Mesendoderm (in vitro differentiated cells): ENCODE measurements at places on chromosomes 1 and 21.

GRCh38 chr1:19651141-19651737 lies 7.1 kb downstream of the NBL1 start:
- no peaks in the 10 kb centered on the region for H3K36me3 ChIP-seq
- H3K27me3 ChIP-seq, result no peaks in the 10 kb centered on the region
- no peak overlapping the region for H3K27ac ChIP-seq

- peaks cover 1% of the 10 kb centered on the region for H3K4me1 ChIP-seq
- no peaks in the 10 kb centered on the region for H3K27me3 ChIP-seq
- no peak overlapping the region for H3K4me3 ChIP-seq
- H3K36me3 ChIP-seq, result no peaks in the 10 kb centered on the region
- DNase-seq, result peak; percentile 48
- no peak overlapping the region for H3K27ac ChIP-seq
These were observed 21.5 kb upstream of the SMYD2 start for GRCh38 chr1:214259353-214259977.

DNA sequence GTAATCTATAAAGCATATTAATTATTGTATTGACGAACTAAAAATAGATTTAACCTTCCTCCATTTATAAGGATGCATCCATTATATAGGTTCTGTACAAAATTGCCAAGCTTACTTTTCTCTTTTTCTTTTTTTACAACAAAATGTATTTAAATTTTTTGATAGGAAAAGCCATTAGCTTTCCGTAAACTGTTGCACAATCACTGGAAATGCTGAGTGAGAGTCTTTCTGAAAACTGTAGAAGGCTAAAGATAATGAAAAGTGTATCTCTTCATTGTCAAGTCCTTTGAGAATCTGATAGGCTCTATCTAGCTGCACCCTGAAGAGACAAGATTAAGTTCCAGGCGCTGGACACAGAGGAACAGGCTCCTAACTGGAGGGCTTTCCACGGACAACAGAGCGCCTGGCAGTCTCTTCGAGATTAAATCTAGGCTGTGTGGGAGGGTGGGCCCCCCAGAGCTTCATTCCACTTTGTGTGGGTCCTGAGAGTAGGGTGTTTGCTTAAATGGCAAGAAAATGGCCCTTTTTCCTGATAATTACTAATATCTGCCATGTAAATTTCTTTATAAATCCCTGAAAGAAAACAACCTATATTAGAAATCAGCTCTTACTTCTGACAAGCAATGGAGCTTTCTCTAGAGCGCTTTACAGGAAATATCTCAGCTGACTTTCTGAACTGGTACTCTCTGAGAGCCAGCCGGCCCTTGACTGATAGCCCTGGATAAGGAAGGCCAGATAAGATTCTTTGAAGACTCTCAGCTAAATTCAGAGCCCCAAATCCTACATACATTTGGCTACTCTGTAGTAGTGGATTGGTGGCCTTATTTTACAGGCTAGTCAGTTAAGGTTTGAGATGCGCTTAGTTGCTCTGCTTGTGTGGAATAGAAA lies 108.3 kb downstream of the FMN2 start:
- DNase-seq, result peak; percentile 92
- H3K27me3 ChIP-seq, result no peaks in the 10 kb centered on the region
- H3K4me3 ChIP-seq, result no peak overlapping the region
- H3K27ac ChIP-seq, result peak overlapping the region; percentile 73
- no peaks in the 10 kb centered on the region for H3K36me3 ChIP-seq
- no peaks in the 10 kb centered on the region for H3K4me1 ChIP-seq

DNA sequence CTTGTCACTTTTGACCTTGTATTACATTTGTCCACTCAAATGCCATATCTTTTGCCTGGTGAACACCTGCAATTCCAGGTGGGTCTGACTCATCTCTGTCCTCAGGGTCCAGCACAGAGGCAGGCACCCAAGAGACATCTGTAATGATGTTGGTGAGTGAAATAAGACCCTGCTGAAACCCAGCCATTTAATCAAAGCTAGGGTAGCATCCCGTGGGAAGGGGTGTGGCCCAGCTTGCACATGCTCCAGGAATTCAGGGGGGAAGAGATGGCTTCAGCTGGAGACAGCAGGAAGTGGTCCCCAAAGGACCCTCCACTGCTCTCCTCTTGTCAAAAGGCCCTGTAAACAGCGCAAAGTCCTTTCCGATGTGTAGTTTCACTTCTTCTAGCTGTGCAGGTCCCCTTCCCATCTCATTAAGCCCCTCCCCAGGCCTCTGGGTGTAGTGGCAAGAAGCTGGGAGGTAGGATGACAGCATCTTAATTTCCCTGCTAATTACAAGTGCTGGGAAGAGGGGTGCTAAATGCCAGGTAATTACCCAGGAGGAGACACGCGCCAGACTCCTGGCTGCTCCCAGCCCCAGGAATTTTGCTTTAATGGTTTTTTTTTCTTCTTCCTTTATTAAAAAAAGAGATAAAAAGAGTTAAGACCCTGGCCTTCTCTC lies 54.4 kb upstream of the TRABD2B start:
- peak; percentile 91 for DNase-seq
- no peaks in the 10 kb centered on the region for H3K36me3 ChIP-seq
- peaks cover 36% of the 10 kb centered on the region for H3K4me1 ChIP-seq
- no peaks in the 10 kb centered on the region for H3K27me3 ChIP-seq
- H3K27ac ChIP-seq, result peak overlapping the region; percentile 39
- no peak overlapping the region for H3K4me3 ChIP-seq

GRCh38 chr21:25676451-25676850 lies 37.4 kb downstream of the JAM2 start:
- DNase-seq, result no peak
- no peaks in the 10 kb centered on the region for H3K27me3 ChIP-seq
- no peak overlapping the region for H3K4me3 ChIP-seq
- no peak overlapping the region for H3K27ac ChIP-seq
- H3K36me3 ChIP-seq, result no peaks in the 10 kb centered on the region

GRCh38 chr1:179831852-179832699 lies 45.5 kb downstream of the TOR1AIP2 start:
- H3K27ac ChIP-seq, result no peak overlapping the region
- H3K27me3 ChIP-seq, result no peaks in the 10 kb centered on the region
- H3K4me1 ChIP-seq, result no peaks in the 10 kb centered on the region

DNA sequence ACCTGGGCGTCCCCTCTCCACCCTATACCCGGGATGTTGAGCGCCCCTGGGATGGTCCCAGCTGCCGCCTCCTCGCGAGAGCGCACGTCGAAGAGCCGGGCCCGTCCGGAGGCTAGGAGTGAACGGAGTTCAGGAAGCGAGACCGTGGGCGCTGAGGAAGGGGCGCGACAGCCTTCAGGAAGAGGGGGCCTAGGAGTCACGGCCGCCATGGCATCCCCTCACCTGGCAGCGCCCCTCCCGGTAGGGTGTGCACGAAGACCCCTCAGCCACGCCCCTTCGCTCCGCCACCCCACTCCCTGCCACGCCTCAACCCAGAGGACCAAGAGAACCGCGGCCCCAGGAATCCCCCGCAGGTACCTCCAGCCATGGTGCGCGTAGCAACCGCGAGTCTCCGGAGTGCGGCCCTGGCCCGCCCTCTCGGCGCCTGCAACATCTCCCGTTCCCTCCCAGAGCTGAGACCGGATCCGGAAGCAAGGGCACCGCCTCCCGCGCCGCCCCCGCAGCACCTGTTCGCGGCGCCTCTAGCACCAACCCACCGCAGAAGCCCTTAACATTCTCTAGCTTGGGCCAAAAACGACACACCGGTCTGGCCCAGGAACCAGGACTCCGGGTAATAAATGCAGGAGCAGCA lies at the start of gene TSTD1:
Gene TSTD1 (minus strand): TSS at position 442 of the 631 bp plus-strand sequence. CDS start 75 bp downstream, at position 367.
- peak; percentile 86 for DNase-seq
- peak within 1 kb of the TSS; percentile 5 for H3K27ac ChIP-seq
- peaks cover 3% of the 10 kb centered on the region for H3K4me1 ChIP-seq

GRCh38 chr1:228397966-228398365 lies 8.7 kb downstream of the TRIM11 start:
- no peak overlapping the region for H3K4me3 ChIP-seq
- H3K27ac ChIP-seq, result no peak overlapping the region
- H3K27me3 ChIP-seq, result no peaks in the 10 kb centered on the region
- no peak for DNase-seq
- H3K4me1 ChIP-seq, result no peaks in the 10 kb centered on the region
- peaks cover 11% of the 10 kb centered on the region for H3K36me3 ChIP-seq

GRCh38 chr1:168234846-168235547 lies 9.2 kb downstream of the SFT2D2 start:
- no peaks in the 10 kb centered on the region for H3K36me3 ChIP-seq
- H3K27ac ChIP-seq, result no peak overlapping the region
- H3K4me1 ChIP-seq, result no peaks in the 10 kb centered on the region
- DNase-seq, result peak; percentile 82
- no peak overlapping the region for H3K4me3 ChIP-seq

GRCh38 chr1:164971921-164972415 lies 384.5 kb downstream of the LMX1A start:
- no peak overlapping the region for H3K27ac ChIP-seq
- DNase-seq, result no peak
- no peaks in the 10 kb centered on the region for H3K27me3 ChIP-seq
- peaks cover 2% of the 10 kb centered on the region for H3K4me1 ChIP-seq

DNA sequence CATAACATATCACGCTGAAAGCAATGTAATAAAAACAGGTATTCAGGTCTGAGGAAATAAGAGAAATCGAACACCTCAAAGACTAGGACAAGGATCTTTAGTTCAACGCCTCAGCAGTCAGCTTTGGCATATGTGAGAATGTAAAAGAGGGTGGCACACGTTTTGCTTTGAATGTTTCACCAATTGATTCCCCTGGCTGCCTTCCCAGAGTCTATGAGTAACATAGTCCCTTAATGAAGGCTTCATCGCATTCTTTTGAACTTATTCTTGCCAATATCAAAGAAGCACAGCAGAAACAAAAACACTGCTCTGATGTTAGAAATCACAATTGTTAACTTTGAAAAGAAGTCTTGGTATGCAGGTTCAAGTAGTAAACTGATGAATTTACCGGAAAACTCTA lies 764.8 kb downstream of the ADGRL2 start:
- no peaks in the 10 kb centered on the region for H3K36me3 ChIP-seq
- no peaks in the 10 kb centered on the region for H3K27me3 ChIP-seq
- H3K4me3 ChIP-seq, result no peak overlapping the region
- no peak overlapping the region for H3K27ac ChIP-seq

- H3K27me3 ChIP-seq, result no peaks in the 10 kb centered on the region
- no peak overlapping the region for H3K27ac ChIP-seq
These were observed 261.5 kb upstream of the VAMP3 start for GRCh38 chr1:7509598-7509997.

- H3K27ac ChIP-seq, result no peak overlapping the region
- H3K36me3 ChIP-seq, result no peaks in the 10 kb centered on the region
- H3K4me3 ChIP-seq, result no peak overlapping the region
- H3K4me1 ChIP-seq, result peaks cover 2% of the 10 kb centered on the region
- no peaks in the 10 kb centered on the region for H3K27me3 ChIP-seq
These were observed 2.4 kb upstream of the TMEM125 start for GRCh38 chr1:43267291-43267805.

GRCh38 chr1:80498673-80499072 lies 1302.1 kb upstream of the ADGRL2 start:
- H3K36me3 ChIP-seq, result no peaks in the 10 kb centered on the region
- H3K27me3 ChIP-seq, result no peaks in the 10 kb centered on the region
- H3K4me3 ChIP-seq, result no peak overlapping the region
- H3K27ac ChIP-seq, result no peak overlapping the region

GRCh38 chr1:248590055-248590454 lies 7.4 kb downstream of the OR2T10 start:
- H3K27me3 ChIP-seq, result no peaks in the 10 kb centered on the region
- no peak overlapping the region for H3K27ac ChIP-seq
- no peak overlapping the region for H3K4me3 ChIP-seq
- H3K4me1 ChIP-seq, result no peaks in the 10 kb centered on the region
- no peaks in the 10 kb centered on the region for H3K36me3 ChIP-seq

DNA sequence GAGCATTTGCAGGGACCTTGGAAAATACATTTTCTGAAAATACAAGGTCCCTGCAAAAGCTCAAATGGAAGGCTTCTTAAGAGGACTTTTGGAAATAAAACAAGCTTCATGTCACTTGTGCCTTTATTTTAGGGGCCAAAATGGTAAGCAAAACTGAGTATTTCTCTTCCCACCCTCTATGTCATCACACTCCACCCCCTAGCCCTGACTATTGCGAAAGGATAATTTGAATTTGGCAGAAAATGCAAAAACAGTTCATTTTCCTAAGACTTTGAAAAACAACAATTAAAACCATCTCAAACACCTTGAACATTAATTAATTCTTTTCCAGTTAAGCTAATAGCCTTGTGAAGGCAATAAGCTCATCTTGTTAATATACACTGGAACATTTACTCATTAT lies 201.7 kb downstream of the TM2D1 start:
- DNase-seq, result no peak
- H3K4me1 ChIP-seq, result no peaks in the 10 kb centered on the region
- no peak overlapping the region for H3K4me3 ChIP-seq
- no peaks in the 10 kb centered on the region for H3K36me3 ChIP-seq
- no peaks in the 10 kb centered on the region for H3K27me3 ChIP-seq

DNA sequence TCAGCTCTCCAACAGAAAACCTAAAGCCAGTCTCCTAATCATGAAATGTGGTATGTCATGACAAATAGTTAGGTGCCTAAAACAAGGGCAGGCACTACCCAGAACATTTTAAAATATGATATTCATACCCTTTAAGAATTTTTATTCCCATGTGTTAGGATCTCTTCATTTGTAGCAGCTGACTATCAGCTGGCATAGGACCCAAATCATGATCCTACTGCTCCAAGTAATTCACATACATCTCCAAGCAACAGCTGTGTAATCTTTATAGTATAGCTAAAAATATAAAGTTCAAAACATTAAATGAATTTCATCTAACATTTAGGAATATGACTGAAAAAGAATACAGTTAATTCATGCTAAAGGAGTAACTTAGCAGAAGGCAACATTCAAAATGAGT lies 57.5 kb downstream of the ENAH start:
- H3K36me3 ChIP-seq, result no peaks in the 10 kb centered on the region
- H3K27me3 ChIP-seq, result no peaks in the 10 kb centered on the region
- H3K4me1 ChIP-seq, result no peaks in the 10 kb centered on the region
- H3K4me3 ChIP-seq, result no peak overlapping the region
